ENCODE measurements at places on chromosomes 1 and 21. TPM values are rescaled to one million over a fixed set of nuclear protein-coding genes. Genes with fewer than 3 reads are reported as not detected.
A peak's percentile ranks its signal among the peaks of the same experiment; 100 is the strongest.

The TSSK3 gene
- total RNA-seq: 2.3 TPM

GRCh38 chr1:235290740-235291502 lies 37.1 kb downstream of the ARID4B start:
- no peak overlapping the region for H3K4me3 ChIP-seq
- peak overlapping the region; percentile 27 for H3K27ac ChIP-seq
- H3K4me1 ChIP-seq: peaks cover 16% of the 10 kb centered on the region
- H3K27me3 ChIP-seq: no peaks in the 10 kb centered on the region

The TOR3A gene
- 57.5 TPM for total RNA-seq

The RHOU gene
- 0.04 TPM for total RNA-seq

- H3K27me3 ChIP-seq: peaks cover 31% of the 10 kb centered on the region
- H3K4me3 ChIP-seq: no peak overlapping the region
- H3K36me3 ChIP-seq: no peaks in the 10 kb centered on the region
- no peak for DNase-seq
- no peak overlapping the region for H3K27ac ChIP-seq
Observed at GRCh38 chr1:29237852-29238619, 1.7 kb downstream of the PTPRU start.

The CLDN17 gene
- not detected for total RNA-seq

GRCh38 chr1:66637146-66637545 lies 103.2 kb downstream of the SGIP1 start:
- H3K4me3 ChIP-seq: no peak overlapping the region
- H3K27me3 ChIP-seq: peaks cover 6% of the 10 kb centered on the region
- no peaks in the 10 kb centered on the region for H3K4me1 ChIP-seq
- H3K36me3 ChIP-seq: no peaks in the 10 kb centered on the region
- H3K27ac ChIP-seq: no peak overlapping the region

- no peaks in the 10 kb centered on the region for H3K4me1 ChIP-seq
- DNase-seq: no peak
- no peak overlapping the region for H3K27ac ChIP-seq
- H3K27me3 ChIP-seq: no peaks in the 10 kb centered on the region
Observed at GRCh38 chr1:92461364-92462097, 25.2 kb downstream of the GFI1 start.

The NECTIN4 gene
- not detected for total RNA-seq

The KIRREL1 gene
- total RNA-seq: 0.22 TPM

- DNase-seq: no peak
- H3K27me3 ChIP-seq: 0 out of 3 replicates have a peak, but pooled peaks cover 5% of the 10 kb centered on the region
- H3K4me1 ChIP-seq: peaks cover 12% of the 10 kb centered on the region
- no peaks in the 10 kb centered on the region for H3K36me3 ChIP-seq
- no peak overlapping the region for H3K27ac ChIP-seq
- no peak overlapping the region for H3K4me3 ChIP-seq
Observed at GRCh38 chr1:41419584-41420295, 58.5 kb downstream of the FOXO6 start.
